ENCODE measurements at places on chromosomes 11 and 22. TPM values are rescaled to one million over a fixed set of nuclear protein-coding genes. Genes with fewer than 3 reads are reported as not detected.

- no peak for DNase-seq
Measured at GRCh38 chr11:69574608-69575255, 66.2 kb upstream of the CCND1 start.

- DNase-seq: no peak
Measured at GRCh38 chr11:79208126-79208525, 232.7 kb downstream of the TENM4 start.

GRCh38 chr11:108351468-108351867 lies 115.9 kb downstream of the C11orf65 start:
- DNase-seq: no peak

DNA sequence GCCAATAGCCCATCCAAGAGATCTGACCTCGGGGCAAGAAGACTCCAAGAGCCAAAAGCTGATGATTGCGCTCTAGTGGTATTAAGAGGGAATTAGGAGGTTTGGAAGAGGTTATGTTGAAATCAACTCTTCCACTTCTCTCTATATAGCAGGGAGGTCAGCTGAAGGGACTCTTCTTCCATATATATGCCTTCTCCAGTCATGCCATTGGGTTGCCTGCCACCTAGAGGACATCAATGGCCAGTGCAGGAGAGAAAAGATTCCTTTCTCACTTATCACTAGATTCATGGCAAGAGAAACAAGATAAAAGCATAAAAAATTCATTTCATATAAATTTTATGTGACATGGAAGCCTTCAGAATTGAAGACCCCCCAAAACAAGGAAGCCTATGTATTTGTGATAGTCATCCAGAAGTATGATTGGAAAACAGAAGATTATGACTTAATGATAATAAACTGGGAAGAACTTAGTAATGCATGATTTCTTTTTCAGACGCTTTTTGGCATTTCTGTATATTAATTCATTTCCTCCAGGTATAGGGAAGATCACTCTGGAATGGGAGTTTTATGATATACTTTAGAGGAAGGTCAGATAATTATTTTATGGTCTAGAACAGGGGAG lies 435.1 kb upstream of the DDI1 start:
- DNase-seq: peak; percentile 21

DNA sequence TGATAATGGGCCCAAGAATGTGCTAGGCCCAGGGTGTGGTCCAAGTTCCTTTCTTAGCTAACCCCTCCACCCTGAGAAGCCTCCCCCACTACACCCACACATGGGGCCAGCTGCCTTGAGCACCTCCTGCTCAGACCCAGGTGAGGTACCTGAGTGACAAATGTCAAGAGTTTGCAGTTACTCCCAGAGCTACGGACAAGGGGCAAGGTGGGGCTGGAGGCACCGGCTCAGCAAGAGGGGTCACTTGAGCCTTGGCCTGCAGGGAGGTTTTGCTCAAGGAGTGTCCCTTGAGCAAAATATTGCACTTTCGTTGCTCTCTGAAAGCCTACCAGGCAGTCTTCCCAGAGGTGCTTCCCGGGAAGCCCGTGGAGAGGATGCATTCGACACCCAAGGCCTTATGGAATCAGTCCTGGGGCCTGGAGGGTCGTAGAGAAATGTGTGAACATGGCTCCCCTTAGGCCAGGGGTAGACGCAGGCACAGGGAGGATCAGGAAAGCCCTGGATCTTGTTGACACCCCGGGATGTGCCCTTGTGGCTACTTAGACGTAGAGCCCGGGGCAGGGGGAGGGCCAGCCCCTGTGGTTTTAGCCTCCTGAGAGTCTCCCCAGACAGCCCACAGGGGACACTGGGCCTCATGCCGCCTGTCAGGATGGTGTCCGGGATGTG lies 114.2 kb downstream of the KCNQ1 start:
- no peak for DNase-seq

GRCh38 chr11:76795936-76796441 lies 12.8 kb downstream of the TSKU start:
- peak; percentile 2 for DNase-seq

GRCh38 chr11:43523632-43524031 lies 156.9 kb upstream of the HSD17B12 start:
- DNase-seq: no peak

GRCh38 chr22:31486951-31487350 lies 2.7 kb downstream of the EIF4ENIF1 start:
- no peak for DNase-seq

DNA sequence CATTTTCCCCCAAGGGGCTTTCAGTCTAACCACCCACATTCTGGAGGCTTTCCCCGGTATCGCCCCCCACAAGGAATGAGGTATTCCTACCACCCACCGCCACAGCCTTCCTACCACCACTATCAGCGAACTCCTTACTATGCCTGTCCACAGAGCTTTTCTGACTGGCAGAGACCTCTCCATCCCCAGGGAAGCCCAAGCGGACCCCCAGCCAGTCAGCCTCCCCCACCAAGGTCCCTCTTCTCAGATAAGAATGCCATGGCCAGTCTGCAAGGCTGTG lies 14.6 kb upstream of the SLC25A18 start:
- DNase-seq: no peak

GRCh38 chr11:14756349-14756748 lies 112.7 kb downstream of the PDE3B start:
- DNase-seq: no peak

GRCh38 chr22:35648066-35649025 lies at the start of gene APOL6:
APOL6 (plus strand) TSS chr22:35648446; CDS start chr22:35656426, 7,980 bp downstream.
- no peak for DNase-seq

Gene TRIM51
- not detected for polyA plus RNA-seq

Gene CASP1
- 4.8 TPM for polyA plus RNA-seq

Gene TMX2
- polyA plus RNA-seq: 53.6 TPM

Gene CST6
- 6.3 TPM for polyA plus RNA-seq

Gene OR5J2
- not detected for polyA plus RNA-seq

Gene MS4A12
- polyA plus RNA-seq: not detected
